ENCODE measurements at places on chromosomes 4 and X. TPM values are rescaled to one million over a fixed set of nuclear protein-coding genes. Genes with fewer than 3 reads are reported as not detected.

- no peak for DNase-seq
Observed at GRCh38 chrX:47844117-47844516, 7.4 kb downstream of the ZNF81 start.

- no peak for DNase-seq
Observed at GRCh38 chrX:118208481-118208880, 91.9 kb upstream of the KLHL13 start.

GRCh38 chr4:181971973-181972372 is 271.2 kb upstream of the TENM3 start:
- DNase-seq = no peak

Gene FOXR2
- polyA plus RNA-seq = not detected

DNA sequence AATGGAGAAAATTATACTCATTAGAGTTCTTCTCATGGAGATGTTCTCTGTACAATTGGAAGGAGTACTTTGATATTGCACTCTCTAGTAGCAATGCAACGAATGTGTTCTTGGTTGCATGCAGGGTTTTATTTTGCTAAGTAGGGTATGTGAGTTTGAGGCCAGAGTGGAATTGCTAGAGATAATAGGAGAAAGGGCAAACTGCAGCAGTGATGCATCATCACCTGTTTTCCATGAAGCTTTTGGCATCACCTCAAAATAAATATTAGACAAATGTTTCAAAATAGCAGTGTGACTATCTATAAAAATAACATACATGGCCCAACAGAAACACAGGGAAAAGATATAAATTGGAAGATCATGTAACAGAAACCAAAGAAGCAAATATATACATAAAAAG is 93.3 kb downstream of the TIGD2 start:
- DNase-seq = no peak

Gene LEF1
- 54.1 TPM for polyA plus RNA-seq

- DNase-seq = no peak
Observed at GRCh38 chrX:41825796-41826195, 97.6 kb downstream of the CASK start.

Gene ASMT
- polyA plus RNA-seq = not detected

Gene SYN1
- polyA plus RNA-seq = 7.6 TPM

DNA sequence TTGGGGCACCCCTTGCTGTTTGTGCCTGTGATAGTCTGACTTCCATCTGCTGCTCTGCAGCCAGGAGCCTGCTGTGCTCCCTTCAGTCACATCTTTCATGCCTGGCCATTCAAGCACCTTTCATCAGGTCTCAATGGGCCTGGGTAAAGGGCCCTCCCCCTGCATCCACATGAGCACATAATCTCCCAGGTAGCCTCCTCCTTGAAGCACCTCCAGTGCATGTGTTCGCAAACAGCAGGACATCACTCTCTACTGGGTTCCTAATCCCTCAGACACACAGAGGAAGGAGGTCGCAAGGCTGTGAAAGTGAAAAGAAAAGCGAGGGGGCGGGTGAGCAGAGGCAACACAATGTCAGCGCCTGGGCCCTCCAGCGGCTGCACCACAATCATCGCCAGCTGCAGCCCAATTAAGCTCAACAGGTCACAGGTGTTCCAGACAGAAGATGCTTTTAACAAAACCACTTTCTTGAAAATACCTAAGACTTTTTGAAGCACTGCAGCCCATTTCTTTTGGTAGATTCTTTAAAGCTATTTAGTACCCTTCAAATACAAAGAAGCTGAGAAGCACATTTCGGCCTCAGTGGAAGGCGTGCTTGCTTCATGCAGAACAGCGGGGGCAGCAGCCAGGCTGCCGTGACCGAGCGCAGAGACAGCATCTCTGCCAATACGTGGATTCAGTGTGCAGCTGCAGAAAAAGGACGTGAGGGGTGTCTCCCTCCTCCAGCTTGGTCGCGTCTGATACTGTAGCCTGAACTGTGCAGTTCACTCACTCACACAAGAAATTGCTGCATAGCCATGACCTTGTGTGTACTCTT is 92.2 kb upstream of the SPRY1 start:
- no peak for DNase-seq

GRCh38 chr4:174201871-174202270 is 81.6 kb downstream of the FBXO8 start:
- no peak for DNase-seq

GRCh38 chrX:21509912-21510311 is 135.7 kb downstream of the CNKSR2 start:
- no peak for DNase-seq

DNA sequence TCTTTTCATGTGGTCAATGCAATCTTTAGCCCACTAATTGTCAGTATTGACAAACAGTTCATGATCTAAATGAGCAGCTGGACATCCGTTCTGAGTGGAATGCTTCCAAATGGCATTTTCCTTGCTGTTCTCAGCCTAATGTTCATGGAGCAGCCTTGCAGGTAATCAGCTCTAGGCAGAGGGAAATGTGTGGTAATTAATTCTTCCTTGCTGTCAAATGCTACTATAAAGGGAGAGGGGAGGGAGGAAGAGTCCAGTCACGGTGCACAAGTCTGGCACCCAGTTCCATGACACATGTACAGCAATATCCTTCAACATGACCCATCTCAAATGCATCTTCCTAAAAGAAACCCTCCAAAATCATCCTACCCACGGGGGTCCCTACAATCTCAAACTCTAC is 88.5 kb downstream of the LDB2 start:
- no peak for DNase-seq

Gene PCDH7
- 33.8 TPM for polyA plus RNA-seq

GRCh38 chrX:119343856-119344255 is 55.3 kb upstream of the SLC25A43 start:
- no peak for DNase-seq

Gene PABPC4L
- 11.7 TPM for polyA plus RNA-seq

Gene NAP1L2
- 0.85 TPM for polyA plus RNA-seq

Gene ABCE1
- 88.0 TPM for polyA plus RNA-seq

DNA sequence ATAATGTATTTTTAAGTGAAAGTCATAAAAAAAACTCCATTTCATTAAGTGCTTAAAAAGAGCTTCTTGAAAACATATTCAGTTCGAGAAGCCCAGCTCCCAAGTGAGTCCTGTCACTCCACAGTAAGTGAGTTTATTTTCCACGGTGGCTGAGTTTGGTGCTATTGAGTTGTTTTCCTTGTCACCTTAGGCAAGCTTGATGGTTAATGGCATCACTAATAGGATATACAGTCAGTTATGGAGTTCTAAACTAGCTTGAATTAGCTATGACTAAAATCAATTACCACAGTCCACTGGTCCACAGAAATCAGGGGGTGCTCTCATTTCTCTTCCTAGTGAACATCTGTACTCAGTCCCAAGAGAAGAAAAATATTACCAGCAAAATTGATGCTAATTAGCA is 1526.2 kb upstream of the IGFBP7 start:
- no peak for DNase-seq

GRCh38 chr4:55993994-55994663 is 45.4 kb downstream of the CEP135 start:
- DNase-seq = no peak
